Kidney glomerular epithelial cell (primary cell): ENCODE measurements at places on chromosomes 7 and 10.

DNA sequence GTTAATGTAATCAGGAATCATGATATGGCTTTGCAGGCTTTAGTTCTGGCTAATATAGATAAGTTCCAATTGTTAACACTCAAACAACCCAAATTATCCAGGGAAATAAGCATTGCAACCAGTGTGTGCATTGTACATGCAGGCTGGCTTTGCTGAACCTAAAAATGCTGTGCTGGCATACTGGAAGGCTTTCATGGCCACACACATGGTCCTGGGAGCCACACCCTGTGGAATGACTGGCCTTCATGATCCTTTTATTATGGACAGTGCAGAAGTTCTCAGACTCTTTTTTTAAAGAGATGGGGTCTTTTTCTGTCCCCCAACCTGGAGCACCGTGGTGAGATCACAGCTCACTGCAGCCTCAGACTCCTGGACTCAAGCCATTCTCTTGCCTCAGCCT, 5.0 kb downstream of the ELMO1 start:
- DNase-seq, result no peak

DNA sequence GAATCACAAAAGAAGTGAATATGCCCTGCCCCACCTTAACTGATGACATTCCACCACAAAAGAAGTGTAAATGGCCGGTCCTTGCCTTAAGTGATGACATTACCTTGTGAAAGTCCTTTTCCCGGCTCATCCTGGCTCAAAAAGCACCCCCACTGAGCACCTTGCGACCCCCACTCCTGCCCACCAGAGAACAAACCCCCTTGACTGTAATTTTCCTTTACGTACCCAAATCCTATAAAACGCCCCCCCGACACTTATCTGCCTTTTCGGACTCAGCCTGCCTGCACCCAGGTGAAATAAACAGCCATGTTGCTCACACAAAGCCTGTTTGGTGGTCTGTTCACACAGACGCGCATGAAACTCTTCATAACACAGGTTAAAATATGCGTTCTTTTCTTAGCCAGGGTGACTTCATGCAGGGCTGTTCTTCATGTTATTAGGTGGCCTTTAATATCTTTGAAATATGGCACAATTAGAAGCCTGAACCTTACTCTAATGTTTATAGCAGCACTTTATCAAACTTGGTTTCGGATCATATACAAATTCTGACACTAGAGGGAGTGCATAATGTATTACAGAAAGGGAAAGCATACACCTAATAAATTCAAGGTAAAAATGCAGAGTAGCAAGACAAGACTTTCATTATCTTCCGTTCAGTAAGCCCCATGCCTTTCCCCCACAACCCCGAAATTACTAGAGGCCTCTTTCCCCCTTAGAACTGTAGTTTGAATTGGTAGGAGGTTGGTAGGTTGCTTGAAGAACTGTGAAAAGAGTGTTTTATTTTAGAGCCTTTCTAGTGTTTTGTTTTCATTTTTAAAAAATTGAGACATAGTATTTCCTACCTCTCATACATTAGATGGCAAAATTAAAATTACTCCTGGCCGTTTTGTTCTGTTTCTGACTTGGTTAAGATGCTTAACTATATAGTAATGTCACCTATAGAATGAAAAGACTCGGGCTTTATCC, 117.9 kb downstream of the NPY start:
- peak; percentile 63 for DNase-seq

- DNase-seq, result no peak
Measured at GRCh38 chr10:43653746-43654145, 5.1 kb upstream of the ZNF32 start.

DNA sequence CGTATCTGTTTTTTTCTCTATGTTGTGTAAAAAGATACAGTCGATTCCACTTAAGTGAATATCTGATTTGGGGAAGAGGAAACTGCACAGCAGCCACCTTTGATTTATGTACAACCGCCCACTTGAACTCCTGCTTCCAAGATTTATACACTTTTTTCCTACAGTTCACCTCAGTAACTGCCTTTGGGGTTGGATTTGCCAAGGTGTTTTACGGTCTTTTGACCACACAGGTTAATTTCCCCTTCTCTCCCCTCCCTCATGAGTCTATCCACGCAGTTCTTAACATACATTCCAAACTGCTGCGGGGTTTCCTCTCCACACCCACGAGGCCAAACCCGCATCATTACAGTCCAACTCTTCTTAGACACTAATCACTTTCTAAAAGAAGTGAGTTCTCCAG, 277.0 kb downstream of the USP6NL start:
- no peak for DNase-seq

DNA sequence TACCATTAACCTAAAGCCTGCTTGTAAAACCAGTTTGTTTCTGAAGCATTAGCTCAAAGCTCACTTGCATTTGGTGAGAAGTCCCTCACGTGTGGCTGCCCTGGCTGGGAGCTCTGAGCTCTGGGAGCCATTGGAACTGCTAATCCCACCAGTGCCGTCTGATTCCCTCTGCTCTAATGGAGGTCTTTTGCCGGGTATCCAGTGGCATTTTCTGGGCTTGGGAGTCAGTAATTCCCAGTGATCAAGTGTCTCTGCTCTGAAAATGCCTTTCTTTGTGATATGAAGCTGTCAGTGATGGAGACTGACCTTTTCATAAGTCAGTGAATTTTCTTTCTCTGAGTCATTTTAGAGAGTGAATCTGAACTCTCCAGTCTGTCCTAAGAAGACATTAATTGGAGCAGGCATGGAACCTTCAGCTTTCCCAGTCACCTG, 36.9 kb upstream of the FAM20C start:
- DNase-seq, result peak; percentile 52

DNA sequence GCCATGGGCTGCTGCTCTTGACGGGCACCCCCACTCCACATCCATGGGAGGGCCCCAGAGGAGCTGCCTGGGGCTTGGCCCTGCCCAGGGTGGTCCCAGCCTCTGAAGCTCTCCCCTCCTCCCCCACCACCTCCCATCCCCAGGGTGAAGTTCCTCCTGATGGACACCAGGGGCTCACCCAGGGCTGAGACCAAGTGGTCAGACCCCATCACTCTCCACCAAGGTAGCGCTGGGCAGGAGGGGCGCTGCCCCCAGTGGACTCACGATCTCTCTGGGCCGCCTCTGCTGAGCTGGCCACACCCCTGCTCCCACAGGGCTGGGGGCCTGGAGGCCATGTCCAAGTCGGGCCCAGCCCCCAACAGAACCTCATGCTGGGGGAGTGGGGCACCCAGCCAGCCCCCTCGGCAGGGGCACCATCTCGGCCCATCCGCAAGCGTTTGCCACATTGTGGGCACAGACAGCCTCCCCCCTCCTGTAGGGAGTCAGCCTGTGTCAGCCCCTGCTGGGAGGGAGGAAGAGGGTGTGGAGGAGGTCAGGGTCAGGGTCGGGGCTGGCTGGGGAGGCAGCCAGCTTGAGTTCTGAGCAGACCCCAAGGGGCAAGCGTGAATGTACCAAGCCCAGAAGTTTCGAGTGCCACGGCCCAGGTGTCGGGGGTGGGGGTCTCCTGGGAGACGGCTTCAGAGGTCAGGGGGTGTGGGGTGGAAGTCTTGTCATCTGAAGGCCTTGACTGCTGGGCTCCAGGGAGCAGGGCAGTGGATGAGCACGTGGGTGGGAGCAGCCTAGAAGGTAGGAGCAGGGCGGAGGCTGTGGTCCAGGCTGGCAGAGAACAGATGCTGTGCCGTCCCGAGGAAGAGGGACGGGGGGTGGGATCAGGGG, 2.8 kb downstream of the UPK3B start:
- no peak for DNase-seq

- DNase-seq, result no peak
Measured at GRCh38 chr7:66583490-66584110, 45.1 kb upstream of the KCTD7 start.

DNA sequence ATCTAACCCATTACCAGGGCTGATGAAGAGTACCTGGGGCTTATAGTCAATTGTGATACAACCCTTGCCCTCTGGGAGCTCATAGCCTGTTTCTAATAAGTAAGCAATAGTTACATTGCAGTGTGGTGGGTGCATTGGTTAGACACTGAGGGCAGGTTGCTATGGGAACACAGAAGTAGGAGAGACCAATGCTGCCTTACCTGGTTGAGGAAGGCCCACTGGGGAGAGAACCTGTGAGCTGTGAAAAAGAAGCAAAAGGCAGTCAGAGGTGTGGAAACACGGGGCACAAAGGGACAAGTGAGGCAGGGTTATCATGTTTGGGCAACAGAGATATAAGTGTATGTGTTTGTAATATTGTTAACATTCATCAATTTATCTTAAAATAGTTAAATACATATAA, 51.9 kb downstream of the WDFY4 start:
- DNase-seq, result no peak

DNA sequence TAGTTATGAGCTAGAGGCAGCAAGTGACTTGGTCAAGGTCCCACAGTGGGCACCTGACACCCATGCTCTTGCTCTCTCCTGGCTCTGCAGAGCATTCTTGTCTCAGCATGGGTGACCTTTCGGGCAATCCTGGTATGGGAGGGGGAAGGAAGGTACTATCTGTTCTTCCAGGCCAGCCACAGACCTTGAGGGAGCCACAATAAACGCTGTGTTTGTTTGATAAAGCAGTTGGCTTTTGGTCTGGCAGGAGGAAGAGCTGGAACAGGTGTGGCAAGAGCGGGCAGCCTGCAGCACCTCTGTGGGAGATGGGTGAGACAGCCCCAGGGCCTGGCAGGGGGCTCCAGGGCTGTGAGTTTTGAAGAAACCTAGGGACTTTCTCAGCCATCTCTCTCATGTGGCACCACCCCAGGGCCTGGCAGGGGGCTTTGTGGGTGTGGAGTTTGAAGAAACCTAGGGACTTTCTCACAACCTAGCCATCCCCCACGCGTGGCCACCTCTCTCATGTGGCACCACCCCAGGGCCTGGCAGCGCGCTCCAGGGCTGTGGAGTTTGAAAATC, 11.4 kb downstream of the CLDN3 start:
- no peak for DNase-seq

DNA sequence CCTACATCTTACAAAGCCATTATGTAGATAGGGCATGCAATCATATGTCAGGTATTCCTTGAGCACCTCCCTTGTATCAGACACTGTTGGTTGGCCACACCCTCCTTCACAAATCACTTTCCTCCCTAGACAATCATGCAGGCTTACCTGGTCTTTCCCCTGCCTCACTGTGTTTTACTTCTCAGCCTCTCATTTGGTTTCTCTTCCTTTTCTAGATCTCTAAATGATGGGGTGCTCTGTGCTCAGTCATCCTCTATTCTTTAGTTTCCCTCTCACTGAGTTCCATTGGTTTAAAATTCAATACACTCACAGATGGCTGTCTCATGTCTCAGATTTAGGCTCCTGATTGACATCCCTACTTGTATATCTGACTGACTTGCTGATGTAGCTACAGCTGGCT, 31.4 kb downstream of the ANK3 start:
- DNase-seq, result no peak

DNA sequence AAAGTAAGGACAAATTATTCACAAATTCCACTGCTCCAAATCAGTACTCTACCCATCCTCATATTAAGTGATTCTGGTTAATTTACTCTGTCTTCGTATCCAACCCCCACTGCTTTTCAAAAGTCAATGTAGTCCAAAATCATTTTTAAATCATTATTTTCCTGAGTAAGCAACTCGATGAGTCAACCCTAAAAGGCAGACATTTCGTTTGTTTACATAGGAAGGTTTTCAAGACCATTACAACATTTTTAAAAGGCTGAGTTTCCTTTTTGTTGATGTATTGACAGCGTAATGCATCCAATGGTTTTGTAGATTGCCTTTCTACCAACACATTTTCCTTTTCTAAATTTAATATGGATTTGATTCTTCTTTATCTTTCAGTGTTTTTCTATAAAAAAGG, 523.0 kb upstream of the ANKRD30A start:
- no peak for DNase-seq
